ENCODE measurements at places on chromosomes 7 and 10.

DNA sequence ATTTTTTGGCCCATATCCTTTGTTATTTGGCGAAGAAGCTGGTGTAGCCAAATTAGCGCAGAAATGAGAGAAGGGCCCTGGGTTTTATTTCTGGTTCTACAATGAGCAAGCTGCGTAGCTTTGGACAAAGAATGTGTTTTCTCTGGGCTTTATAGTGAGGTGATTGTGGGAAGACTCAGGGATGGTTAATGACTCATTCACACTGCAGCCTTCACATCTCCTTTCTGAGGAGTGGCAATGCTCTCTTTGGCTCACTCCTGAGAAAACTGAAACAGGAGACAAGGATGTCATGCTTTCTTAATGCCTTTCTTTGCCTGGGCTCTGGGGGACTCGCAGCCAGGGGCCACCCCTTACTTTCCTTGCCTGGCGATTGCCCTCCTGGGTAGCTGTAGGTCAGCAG, 271.0 kb upstream of the PODXL start:
- no peaks in the 10 kb centered on the region for H3K36me3 ChIP-seq
- peaks cover 10% of the 10 kb centered on the region for H3K27me3 ChIP-seq
- no peak overlapping the region for H3K4me3 ChIP-seq

DNA sequence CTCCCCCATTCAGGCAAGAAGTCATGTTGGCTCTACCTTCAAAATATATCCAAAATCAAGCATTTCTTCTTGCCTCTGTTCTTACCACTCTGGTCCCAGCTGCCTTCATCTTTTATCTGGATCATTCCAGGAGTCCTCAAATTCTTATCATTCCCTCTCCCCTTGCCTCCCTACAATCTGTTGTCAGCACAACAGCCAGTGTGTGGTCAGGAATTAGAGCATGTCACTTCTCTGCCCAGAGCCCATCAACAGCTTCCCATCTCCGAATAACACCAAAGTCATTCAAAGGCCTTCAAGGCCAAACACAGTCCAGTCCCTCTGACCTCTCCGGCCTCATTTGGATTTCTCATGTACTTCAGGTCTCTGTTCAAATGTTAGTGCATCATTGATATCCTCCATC, 70.4 kb downstream of the DENND11 start:
- H3K4me3 ChIP-seq: no peak overlapping the region
- H3K4me1 ChIP-seq: no peaks in the 10 kb centered on the region
- peaks cover 18% of the 10 kb centered on the region for H3K36me3 ChIP-seq
- H3K27me3 ChIP-seq: no peaks in the 10 kb centered on the region
- DNase-seq: no peak

DNA sequence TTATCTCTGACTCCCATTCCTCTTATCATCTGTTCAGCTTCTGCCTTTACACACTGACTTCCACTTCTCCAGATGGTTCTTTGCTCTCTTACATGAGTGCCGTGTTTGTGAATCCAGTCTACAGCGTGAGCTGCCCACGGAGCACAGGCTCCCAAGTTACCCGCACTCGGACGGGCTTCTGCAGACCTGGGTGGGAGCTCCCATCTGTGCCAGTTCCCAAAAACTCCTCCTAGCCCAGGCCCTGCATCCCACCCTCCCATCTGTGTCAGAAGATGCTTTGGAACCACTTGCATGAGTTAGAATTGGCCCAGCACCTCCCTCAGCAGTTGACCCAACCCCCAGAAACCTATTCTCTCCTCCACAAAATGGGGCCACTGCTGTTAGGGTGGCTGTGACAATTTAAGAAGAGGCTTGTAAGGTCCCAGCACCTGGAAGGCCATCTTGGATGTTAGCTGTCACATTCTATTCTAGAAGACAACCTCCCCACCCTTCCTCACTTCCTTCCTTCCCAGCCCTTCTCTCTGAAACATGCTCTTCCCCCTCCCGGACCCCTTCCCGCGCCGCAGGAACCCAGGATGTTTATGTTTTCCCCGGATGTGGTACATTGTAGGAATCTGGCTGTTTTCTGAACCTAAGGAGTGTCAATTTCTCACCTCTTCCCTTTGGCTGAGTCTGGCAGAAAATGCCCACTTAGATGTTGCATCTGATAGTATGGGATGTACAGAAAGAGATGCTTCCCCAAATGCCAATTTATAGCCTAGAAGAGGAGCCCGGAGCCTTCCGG, 79.2 kb downstream of the CCDC3 start:
- no peaks in the 10 kb centered on the region for H3K4me1 ChIP-seq
- H3K4me3 ChIP-seq: no peak overlapping the region
- DNase-seq: no peak
- H3K27me3 ChIP-seq: peaks cover 9% of the 10 kb centered on the region
- H3K36me3 ChIP-seq: no peaks in the 10 kb centered on the region
- H3K27ac ChIP-seq: no peak overlapping the region

GRCh38 chr10:1575481-1576244, 161.7 kb downstream of the ADARB2 start:
- no peak overlapping the region for H3K27ac ChIP-seq
- no peak overlapping the region for H3K4me3 ChIP-seq
- H3K27me3 ChIP-seq: peaks cover 14% of the 10 kb centered on the region

DNA sequence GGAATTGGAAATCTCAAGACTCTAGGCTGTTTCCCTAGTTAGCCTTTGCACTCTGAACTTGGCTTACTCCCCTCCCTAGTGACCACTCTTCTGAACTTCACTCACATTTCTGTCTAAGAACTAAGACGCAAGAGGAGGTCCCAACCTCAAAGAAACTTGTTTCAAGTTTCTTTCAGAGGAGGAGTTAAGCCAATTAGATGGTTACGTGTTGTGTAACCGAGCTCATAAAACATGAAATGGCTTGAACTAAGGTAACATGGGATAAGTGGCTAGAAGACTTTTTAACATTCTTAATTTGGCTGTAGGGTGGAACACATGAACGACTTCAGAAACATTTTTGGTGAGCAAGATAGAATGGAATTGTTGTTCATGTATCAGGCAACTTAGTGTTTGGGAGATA, 39.5 kb upstream of the SEC61G start:
- no peak for DNase-seq
- no peak overlapping the region for H3K4me3 ChIP-seq
- no peak overlapping the region for H3K27ac ChIP-seq
- no peaks in the 10 kb centered on the region for H3K36me3 ChIP-seq
- no peaks in the 10 kb centered on the region for H3K4me1 ChIP-seq
- H3K27me3 ChIP-seq: peaks cover 12% of the 10 kb centered on the region

DNA sequence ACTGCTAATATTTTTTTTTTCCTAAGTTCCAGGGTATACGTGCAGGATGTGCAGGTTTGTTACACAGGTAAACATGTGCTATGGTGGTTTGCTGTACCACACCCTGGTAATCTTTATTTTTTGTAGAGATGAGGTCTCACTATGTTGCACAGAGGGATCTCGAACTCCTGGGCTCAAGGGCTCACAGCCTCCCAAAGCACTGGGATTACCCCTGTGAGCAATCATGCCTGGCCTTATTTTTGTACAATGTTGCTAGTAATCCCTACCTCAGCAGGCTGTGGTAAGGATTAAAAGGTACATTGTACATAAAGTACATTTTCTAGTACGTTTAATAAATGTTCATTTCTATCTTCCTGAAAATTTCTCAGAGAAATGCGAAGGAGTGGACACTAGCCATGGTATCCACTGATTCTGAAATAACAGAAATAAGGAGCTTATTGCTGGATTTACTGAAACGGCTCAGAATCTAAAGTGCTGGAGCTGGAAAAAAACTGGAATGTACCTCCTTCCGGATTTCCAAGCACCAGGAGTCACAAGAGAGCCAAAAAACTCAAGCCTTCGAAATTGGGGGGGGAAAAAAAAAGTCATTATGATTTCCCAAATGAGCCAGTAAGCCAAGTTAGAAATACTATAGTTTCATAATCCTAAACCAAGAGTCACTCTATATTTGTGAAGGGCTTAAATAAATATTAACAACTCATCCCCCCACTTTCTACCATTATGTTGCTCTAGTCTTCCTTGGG, 69.6 kb downstream of the NT5C2 start:
- no peak overlapping the region for H3K4me3 ChIP-seq
- peaks cover 22% of the 10 kb centered on the region for H3K4me1 ChIP-seq
- no peaks in the 10 kb centered on the region for H3K27me3 ChIP-seq
- H3K27ac ChIP-seq: peak overlapping the region; percentile 6
- no peak for DNase-seq
- H3K36me3 ChIP-seq: peaks cover 6% of the 10 kb centered on the region

DNA sequence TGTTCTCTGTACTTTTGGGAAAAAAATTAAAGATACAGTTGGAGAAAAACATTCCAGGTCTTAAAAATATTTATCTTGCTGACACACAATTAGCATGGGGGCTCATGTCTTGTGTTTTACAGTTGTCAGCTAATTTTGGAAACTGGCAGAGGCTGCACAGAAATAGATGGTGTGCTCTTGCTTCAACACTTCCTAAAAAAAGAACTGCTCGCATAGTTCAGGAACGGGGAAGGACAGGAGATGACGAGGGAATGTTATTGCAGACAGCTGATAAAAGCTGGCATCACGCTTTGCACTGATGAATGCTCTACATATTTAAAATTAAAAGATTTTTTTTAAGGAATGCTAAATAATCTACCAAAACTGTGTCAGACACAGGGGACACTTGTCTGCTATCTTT, 103.5 kb upstream of the CELF2 start:
- H3K36me3 ChIP-seq: no peaks in the 10 kb centered on the region
- no peak for DNase-seq
- H3K27ac ChIP-seq: no peak overlapping the region
- H3K4me1 ChIP-seq: no peaks in the 10 kb centered on the region

GRCh38 chr7:154564676-154565075, 438.2 kb downstream of the PAXIP1 start:
- no peak for DNase-seq
- H3K27me3 ChIP-seq: no peaks in the 10 kb centered on the region
- H3K27ac ChIP-seq: no peak overlapping the region
- H3K36me3 ChIP-seq: no peaks in the 10 kb centered on the region

- no peaks in the 10 kb centered on the region for H3K36me3 ChIP-seq
- H3K27ac ChIP-seq: no peak overlapping the region
- H3K27me3 ChIP-seq: no peaks in the 10 kb centered on the region
- no peak for DNase-seq
Measured at GRCh38 chr7:152664636-152665035, 11.3 kb downstream of the XRCC2 start.

DNA sequence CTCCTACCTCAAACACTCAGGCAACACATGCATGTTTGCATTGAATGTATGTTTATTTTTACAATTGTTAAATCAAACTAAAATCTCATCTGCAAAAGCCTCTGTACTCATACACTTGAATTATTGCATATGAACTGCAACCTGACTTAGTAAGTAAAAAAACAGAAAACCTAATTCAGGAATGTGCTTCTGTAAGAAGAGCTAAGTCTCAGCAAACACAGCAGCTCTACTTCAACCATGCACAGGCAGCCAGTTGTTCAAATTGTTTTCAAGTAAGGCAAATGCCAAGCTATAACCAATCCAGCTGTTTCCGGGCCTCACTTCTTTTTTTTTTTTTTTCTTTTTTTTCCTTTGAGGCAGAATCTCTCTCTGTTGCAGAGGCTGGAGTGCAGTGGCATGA, 93.5 kb upstream of the MALRD1 start:
- H3K4me3 ChIP-seq: no peak overlapping the region
- no peak overlapping the region for H3K27ac ChIP-seq
- no peak for DNase-seq
- no peaks in the 10 kb centered on the region for H3K27me3 ChIP-seq
- no peaks in the 10 kb centered on the region for H3K36me3 ChIP-seq
- H3K4me1 ChIP-seq: no peaks in the 10 kb centered on the region

DNA sequence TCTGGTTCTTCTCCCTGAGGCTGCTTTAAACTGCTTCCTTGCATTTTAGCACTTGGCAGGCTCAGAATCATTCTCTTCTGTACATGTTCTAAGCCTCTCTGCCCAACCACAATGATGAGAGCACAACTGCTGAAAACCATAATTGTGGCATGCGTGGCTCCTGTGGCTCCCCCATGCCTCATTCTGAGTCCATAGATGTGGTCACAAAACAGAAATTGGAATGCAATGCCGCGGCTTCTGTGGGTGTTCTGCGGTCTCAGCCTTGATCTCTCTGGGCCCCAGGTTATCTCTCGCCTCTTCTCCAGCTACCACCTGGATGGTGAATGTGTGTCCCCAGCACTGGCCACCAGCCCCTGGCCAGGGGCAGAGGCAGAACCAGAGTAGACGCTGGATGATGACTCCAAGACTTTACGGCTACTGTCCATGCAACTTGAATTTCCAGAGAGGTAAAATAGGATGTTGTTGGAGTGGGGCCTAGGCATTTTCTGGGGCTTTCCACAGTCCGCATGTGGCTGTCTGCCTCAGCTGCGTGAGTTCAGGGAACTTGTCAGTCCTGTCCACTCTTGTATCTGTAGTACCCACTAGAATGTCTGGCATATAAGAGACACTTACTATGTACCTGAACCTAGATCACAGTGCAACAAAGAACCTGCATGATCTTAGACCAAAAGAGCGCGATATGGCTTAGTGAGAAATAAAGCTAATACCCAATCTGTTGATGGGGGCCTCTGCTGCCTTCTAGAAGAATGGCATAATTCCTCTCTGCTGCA, 52.4 kb upstream of the ADRB1 start:
- no peaks in the 10 kb centered on the region for H3K36me3 ChIP-seq
- DNase-seq: no peak
- peaks cover 8% of the 10 kb centered on the region for H3K4me1 ChIP-seq
- H3K27ac ChIP-seq: no peak overlapping the region
- H3K4me3 ChIP-seq: no peak overlapping the region
- peaks cover 10% of the 10 kb centered on the region for H3K27me3 ChIP-seq

DNA sequence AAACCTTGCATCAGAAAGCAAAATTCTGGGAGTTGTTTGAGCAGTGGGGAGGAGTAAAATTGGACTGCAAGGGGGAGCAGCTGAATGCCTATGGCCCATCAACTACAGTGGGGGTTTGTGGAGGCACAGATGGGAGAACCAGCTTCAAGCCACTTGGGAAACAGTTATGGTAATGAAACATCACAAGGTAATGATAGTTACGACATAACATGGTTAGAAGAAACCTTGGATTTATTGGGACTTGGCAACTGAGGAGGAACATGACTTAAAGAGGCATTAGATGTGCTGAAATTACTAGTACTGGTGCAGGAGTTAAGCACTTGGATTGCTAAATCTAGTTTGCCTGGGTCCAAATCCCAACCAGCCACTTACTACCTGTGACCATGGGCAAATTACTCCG, 868.4 kb downstream of the KCNMA1 start:
- H3K4me3 ChIP-seq: no peak overlapping the region
- no peaks in the 10 kb centered on the region for H3K36me3 ChIP-seq
- H3K27me3 ChIP-seq: no peaks in the 10 kb centered on the region
- DNase-seq: no peak
- no peak overlapping the region for H3K27ac ChIP-seq

- DNase-seq: no peak
- H3K27me3 ChIP-seq: no peaks in the 10 kb centered on the region
- no peak overlapping the region for H3K4me3 ChIP-seq
- H3K36me3 ChIP-seq: no peaks in the 10 kb centered on the region
- H3K27ac ChIP-seq: no peak overlapping the region
Measured at GRCh38 chr10:20289070-20289828, 473.0 kb downstream of the PLXDC2 start.

GRCh38 chr7:2202361-2202761, 30.4 kb downstream of the MAD1L1 start:
- no peaks in the 10 kb centered on the region for H3K27me3 ChIP-seq
- peaks cover 13% of the 10 kb centered on the region for H3K4me1 ChIP-seq
- peaks cover 14% of the 10 kb centered on the region for H3K36me3 ChIP-seq
- no peak overlapping the region for H3K27ac ChIP-seq
- no peak overlapping the region for H3K4me3 ChIP-seq

All from memory B cell (primary cell).